ENCODE measurements at places on chromosomes 3 and 15. TPM values are rescaled to one million over a fixed set of nuclear protein-coding genes. Genes with fewer than 3 reads are reported as not detected.

GRCh38 chr3:65334045-65334665 lies 646.4 kb upstream of the ADAMTS9 start:
- DNase-seq, result no peak

DNA sequence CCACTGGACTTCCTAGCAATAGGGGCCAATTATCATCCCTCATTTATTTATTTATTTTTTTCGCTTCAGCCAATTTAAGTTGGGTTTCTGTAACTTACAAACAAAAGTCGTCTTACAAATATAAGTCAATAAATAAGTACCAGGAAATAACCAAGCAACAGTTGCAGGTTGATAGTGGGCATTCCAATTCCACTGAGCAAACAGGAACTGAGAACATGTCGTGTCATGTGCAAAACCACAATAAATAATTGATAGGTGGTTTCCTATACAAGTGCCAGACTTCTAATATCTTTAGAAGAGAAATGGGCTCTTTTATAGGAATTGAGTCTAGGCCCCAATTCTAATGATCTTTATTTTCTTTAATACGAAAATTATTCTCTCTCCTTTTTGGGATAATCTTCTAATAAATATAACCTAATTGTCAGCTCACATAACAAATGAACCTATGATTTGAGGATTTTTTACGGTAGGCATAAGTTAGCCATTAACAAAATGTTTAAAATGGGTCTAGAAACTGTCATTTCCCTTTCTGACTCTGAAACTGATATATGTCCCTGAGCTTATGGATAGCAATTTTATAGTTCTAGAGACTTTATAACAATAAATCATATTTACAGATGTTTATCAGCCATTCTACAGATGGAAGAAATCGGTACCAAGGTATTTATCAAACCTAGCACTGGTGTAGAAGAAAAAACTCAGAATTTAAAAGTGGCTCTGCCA lies 571.8 kb downstream of the FOXP1 start:
- no peak for DNase-seq

DNA sequence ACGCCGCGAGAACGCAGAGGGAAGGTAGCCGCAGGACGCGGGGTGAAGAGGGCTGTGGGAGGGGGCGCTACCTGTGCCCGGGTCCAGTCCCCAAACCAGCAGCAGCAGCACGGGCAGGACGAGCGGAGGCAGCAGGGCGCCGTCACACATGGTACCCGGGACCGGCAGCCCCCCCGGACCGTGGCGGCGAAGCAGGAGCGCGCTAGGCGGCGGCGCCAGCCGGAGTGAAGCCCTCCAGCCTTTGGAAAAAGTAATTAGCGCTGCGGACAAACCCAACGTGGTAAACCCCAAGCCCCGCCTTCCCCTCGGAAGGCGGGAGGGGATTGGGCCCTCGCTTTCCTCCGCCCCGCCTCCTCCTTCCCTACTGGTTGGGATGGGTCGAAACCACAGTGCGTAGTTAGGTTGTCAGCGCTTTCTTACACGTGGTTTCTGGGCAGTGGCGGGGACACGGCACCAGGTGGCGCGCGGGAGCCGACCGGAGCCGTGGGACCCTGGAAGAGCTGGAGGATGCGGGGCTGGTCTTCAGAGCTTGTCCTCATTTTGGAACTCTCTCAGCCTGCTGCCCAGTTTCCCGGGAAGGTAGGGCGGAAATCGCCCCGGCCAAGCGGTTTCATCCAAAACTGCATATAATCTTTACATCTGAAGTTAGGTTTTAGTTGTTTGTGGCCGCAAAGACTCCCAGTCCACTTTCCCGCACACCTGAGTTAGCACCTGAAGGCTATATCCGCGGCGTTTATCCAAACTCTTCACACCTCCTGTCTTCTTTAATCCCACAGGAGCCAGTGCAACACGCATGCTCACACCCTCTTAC lies at the start of gene ADAMTS17:
TSS of gene ADAMTS17 (minus strand) at position 226 of the 811 bp plus-strand sequence. CDS start at position 150, 76 bp downstream.
- peak; percentile 96 for DNase-seq

CCDC54 gene
- polyA plus RNA-seq, result not detected

Measured in heart right ventricle (tissue), 16 donors.